ENCODE measurements at places on chromosomes 3 and 15.

- DNase-seq = no peak
Measured at GRCh38 chr3:3180456-3180855, 965 bp upstream of the CRBN start.

GRCh38 chr15:40421246-40422157, 15.9 kb downstream of the IVD start:
- DNase-seq = peak; percentile 66

DNA sequence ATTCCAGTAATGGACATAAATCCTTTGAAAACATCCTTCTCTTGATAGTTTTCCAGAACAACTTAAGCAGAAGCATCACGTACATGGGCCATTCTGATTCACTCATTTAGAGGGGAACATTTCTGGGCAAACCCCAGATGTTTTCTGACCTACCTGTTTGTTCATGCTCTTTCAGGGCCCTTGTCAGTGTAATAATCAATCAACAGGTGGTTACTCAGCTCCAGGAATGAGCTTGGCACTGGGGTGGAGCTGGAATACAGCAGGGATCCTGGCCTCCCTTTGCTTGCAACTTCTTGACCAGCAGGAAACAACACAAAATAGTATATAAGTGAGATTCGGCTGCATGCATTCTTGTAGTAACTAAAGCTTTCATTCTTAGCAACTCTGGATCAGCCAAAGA, 9.2 kb upstream of the UBE2E1 start:
- DNase-seq = no peak

DNA sequence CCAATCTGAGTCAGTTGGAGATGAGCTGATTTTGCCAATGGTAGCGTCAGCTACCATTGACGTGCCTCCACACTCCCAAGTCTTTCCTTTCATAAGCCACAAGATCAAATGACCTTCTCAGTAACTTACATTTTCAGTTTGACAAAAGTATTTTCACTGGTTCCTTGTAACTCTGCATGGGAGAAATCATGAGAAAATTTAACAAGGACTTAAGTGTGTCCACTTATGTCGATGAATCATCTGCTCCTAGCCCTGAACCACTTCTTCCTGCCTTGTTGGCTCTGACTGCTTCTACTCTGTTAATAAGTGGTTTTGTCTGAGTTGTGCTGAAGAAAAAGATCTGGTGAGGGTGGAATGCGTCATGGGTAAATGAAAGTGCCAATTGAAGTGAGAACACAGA, 101.2 kb downstream of the NFKBIZ start:
- DNase-seq = peak; percentile 50

GRCh38 chr3:130770644-130771043, 24.0 kb upstream of the PIK3R4 start:
- no peak for DNase-seq

DNA sequence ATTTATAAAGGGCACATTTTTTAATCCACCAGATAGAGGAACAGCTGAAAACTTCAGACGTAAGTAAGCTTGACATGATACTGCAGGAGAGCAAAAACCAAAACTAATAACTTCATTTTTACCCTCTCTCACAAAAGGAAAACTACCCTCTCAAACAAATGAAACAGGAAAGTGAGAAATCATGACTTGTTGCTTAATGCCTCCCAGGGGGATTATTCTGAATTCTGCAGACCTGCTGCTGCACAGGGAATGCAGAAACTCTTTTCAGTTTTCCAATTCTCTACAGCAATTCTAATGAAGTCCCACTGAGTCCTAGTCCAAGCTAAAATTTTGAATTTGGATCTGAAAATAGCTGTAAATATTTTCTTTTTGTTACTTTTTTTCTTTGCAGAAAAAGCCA, 637.1 kb upstream of the CCDC54 start:
- DNase-seq = no peak

Data from SJSA1 (cell line).